LoVo (cell line): ENCODE measurements at places on chromosomes 7 and 10.

DNA sequence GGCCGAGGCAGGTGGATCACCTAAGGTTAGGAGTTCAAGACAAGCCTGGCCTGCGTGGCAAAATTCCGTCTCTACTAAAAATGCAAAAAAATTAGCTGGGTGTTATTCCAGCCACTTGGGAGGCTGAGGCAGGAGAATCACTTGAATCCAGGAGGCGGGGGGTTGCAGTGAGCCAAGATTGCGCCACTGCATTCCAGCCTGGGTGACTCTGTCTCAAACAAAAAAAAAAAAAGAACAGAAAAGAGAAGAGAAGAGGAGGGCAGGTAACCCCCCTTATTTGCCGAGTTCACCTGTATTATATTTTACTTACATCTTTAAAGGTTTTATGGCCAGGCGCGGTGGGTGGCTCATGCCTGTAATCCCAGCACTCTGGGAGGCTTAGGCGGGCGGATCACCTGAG, 91.7 kb downstream of the RNF216 start:
- no peak for DNase-seq

DNA sequence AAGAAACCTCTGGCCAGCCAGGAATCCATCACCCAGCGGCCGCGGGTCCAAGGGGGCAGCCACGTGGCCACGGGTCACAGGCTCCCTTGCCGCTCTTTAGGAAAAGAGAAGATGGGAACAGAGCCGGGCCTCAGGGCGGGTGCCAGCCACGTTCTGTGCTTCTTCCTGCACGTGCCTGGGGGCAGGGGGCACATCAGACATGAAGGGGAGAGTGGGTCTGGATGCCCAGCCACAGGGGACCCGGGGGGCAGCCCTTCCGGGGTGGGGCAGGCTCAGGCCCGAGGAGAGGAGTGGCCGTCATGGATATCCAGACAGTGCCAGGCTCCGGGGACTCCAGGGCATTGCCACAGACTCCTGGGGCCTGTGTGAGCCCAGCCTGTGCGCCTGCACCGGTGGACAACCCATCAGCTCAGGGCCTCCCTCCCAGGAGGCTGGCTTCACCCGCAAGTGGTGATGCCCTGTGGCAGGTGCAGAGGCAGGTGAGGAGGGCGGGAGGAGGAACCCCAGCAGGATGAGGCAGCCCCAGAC, 31.0 kb upstream of the ADGRA1 start:
- DNase-seq, result no peak

DNA sequence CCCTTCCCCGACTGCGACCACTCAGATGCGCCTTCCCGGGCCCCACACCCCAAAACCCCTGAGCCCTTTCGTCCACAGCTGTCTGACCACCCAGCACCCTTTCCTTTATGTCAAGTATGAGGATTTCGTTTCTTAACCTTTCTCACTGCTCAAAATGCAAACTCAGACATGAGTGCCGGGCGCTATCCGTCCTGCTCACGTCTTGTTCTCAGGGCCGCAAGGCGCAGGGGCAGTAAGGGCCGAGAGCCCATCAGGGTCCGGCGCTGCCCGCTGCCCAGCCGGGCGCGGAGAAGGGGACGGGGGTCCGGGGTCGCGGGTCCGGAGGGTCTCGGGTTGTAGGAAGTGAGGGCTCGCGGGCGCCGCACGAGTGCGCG, 670 bp upstream of the RBM33 start:
- DNase-seq, result no peak

DNA sequence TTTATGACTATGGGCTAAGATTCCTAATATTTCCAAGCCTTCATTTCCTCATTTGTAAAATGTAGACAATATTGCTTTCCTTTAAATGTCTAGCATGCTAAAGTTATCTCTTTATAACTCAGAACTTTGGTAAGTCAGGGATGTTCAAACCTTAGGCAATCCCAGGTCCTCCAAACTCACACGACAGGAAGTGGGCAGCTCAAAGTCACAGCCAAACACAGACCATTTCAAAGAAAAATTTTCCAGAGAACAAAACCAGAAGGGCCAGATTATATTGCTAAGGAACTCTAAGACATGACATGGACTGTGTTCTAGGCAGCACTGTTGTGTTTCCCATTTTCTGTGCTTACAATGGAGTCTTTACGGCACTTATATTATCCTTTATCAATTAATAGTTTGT, 87.8 kb upstream of the DYNC1I1 start:
- DNase-seq, result no peak

DNA sequence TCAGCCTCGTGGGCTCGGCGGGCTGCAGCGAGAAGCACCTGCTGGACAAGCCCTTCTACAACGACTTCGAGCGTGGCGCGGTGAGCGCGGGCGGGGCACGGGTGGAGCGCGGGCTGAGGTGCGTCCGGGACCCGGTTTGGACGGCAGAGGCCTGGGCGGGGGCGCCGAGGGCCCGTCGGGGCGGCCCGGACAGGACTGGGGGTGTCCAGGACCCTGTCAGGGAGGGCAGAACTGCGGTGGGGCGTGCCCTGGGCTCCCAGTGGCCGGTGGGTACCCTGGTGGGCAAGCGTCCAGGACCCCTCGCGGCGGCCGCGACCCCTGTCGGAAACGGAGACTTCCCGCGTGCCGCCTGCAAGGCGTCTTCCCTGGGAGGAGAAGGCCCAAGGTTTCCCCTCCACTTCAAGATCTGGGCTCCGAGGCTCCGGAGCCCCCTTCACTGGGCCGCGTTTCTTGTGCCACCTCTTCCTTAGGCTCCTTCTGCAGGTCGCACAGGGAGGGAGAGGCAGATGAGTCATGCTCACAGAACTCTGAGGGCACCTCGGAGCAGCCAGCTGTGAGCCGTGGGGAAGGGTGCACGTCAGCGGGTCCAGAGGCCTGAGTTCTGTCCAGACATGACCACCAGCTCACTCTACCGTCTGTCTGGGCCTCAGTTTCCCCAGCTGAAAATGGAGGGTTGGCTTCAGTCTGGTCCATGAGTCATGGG, 485 bp downstream of the ALOX5 start:
- DNase-seq, result peak; percentile 61

DNA sequence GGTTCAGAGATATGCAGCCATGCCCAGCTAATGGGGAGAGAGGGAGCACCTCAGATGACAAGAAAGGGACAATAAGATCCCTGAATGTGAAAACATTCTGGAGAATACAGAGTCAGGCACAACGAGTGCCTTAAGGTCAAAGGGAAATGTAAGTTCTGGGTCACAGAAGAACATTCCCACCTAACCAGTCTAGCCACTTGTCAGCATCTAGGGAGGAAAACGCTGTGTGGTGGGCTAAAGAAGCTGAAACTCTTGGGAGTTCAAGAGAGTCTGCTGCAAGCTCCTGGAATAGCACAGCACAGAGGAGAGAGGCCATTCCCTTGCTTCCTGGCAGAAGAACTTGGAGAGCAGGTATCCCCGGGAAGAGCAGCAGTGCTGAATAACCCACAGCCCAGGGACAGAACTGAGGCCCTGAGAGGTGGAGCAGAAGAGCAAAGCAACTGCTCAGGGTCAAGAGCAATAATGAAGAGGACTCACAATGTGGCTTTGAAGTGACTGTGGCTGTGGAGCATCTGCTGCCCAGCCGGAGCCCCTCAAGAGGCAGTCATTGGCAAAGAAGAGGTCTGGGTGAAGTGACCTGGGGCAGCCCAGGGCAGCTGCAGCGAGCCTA, 182.3 kb downstream of the NPSR1 start:
- no peak for DNase-seq

GRCh38 chr10:91541481-91541880, 91.4 kb downstream of the PPP1R3C start:
- DNase-seq, result no peak

DNA sequence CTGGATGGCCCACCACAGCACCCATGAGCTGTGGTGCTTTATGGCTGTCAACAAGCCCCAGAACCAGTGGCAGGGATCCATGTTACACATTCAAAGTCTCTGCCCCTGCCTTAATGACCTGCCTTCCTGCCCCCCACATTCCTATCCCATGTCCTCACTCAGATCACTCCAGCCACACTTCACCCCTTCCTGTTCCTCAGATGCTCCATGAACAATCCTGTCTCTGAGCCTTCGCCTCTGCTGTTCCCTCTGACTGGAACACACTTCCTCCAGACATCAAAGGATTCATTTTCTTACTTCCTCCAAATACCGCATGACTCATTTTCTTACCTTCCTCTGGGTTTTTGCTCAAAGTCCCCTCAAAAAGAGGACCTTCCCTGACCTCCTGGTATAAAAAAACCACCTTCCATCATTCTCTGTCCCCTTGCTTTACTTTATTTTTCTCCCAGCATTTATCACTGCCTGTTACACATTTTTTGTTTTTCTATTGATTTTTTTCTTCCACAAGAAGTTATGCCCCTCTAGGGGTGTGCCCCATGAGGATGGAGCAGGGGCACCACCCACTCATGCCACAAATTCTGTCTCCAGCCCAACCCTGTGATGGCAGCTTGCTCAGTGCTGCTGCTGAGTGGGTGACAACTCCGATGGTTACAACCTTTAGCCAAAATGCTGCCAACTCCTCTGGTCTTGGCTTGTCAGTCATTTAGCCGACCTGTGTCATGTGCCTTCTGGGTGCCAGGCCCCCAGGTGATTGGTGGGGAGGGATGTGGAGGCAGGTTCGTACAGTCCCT, 18.2 kb downstream of the COL13A1 start:
- no peak for DNase-seq

- DNase-seq, result peak; percentile 99
These were observed 134.4 kb upstream of the FAM3C start for GRCh38 chr7:121530227-121531174.

- DNase-seq, result no peak
These were observed 332.7 kb upstream of the LRGUK start for GRCh38 chr7:133794479-133794878.

GRCh38 chr7:106848851-106849442, 16.1 kb upstream of the PIK3CG start:
- DNase-seq, result peak; percentile 41

DNA sequence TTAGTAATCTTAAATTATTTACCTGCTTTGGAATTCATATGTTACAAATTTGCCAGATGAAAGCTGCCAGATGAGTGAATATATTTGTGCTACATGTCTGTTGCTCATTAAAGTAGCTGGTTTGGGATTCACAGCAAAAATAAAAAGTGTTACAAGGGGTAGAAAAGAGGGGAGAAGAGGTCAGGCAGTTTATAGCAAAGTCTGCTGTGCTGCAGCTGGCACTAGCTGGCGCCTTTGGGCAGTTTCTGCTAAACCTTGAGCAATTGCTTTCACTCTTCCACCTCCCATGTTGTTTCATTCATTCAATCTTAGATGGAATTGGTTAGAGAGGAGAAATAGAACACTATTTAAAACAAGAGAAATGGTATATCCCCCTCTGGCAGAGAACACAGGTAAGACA, 404.1 kb upstream of the LRGUK start:
- DNase-seq, result no peak

GRCh38 chr7:69349291-69349690, 249.0 kb upstream of the AUTS2 start:
- DNase-seq, result no peak

- DNase-seq, result no peak
These were observed 135.7 kb downstream of the AHR start for GRCh38 chr7:17434191-17434590.

DNA sequence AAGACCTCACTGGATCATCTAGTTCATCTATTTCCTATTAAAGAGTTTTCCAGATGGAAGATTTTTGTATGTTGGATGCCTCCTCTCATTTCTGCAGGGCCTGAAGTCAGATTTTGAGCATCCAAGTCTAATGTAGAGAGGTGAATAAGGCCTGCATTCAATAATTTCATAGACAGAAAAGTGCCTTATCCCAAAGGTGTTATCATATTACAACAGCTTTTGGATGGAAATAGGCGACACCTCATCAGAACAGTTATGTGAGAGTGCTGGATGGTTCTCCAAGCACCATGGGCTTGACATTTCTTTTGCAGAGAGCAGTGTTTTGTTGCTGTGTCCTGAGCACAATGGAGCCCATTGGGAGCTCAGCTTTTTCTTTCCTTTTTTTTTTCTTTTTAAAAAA, 162.4 kb upstream of the MEOX2 start:
- DNase-seq, result no peak

- DNase-seq, result no peak
These were observed 32.5 kb downstream of the CPXM2 start for GRCh38 chr10:123858907-123859652.

- DNase-seq, result no peak
These were observed 63.9 kb downstream of the CCDC71L start for GRCh38 chr7:106597014-106597413.

- no peak for DNase-seq
These were observed 77.9 kb downstream of the HERPUD2 start for GRCh38 chr7:35617041-35617440.

DNA sequence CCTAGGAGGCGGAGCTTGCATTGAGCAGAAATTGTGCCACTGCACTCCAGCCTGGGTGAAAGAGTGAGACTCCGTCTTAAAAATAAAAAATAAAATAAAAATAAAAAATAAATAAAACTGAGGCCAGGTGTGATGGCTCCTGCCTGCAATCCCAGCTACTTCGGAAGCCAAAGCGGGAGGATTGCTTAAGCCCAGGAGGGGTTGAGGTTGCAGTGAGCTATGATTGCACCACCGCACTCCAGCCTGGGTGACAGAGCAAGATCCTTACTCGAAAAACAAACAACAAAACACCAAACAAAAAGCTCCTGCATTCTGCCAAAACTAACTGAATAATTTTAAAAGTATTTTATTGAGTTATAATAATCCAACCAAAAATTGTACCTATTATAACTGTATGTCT, 36.2 kb downstream of the AGAP4 start:
- no peak for DNase-seq

DNA sequence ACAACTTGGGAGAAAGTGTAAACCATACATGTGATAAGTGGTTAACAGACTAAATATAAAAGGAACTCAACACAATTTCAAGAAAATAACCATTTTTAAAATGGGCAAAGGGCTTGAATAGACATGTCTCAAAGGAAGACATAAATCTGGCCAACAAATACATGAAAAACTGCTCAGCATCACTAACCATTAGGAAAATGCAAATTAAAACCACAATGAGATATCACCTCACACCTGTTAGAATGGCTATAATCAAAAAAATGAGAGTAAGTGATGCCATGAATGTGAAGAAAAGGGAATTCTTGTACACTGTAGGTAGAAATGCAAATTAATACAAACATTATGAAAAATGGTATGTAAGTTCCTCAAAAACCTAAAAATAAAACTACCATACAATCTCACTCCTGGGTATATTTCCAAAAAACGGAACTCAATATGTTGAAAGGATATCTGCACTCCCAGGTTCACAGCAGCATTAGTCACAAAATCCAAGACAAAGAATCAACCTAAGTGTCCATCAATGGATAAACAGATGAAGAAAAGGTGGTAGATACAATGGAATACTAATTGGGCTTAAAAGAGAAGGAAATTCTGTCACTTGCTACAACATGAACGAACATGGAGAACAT, 5.6 kb downstream of the SNX13 start:
- DNase-seq, result no peak
